ENCODE measurements at places on chromosomes 2 and 18.

- DNase-seq, result no peak
Observed at GRCh38 chr18:71899707-71900472, 644.3 kb downstream of the CBLN2 start.

GRCh38 chr18:13447621-13448334 lies 229.2 kb downstream of the LDLRAD4 start:
- DNase-seq, result no peak

GRCh38 chr2:176574484-176575236 lies 305.4 kb downstream of the MTX2 start:
- DNase-seq, result no peak

DNA sequence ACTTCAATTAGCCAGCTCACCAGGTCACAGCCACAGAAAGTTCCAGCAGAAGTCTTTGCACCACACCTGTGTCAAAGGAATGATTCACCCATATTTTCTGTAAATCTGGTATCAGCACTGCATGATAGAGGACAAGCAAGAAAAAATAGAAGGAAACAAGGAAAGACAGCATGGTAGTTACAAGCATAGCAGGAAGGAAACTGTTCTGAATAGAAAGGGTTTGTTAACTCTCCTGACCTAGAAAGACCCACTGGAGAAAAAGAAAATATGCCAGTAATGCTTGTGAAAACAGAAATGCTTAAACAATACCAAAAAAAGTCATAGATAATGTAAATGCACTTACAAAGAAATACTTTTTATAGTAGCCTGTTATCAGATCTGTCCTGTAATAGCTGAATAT lies 40.8 kb downstream of the SCRN3 start:
- no peak for DNase-seq

DNA sequence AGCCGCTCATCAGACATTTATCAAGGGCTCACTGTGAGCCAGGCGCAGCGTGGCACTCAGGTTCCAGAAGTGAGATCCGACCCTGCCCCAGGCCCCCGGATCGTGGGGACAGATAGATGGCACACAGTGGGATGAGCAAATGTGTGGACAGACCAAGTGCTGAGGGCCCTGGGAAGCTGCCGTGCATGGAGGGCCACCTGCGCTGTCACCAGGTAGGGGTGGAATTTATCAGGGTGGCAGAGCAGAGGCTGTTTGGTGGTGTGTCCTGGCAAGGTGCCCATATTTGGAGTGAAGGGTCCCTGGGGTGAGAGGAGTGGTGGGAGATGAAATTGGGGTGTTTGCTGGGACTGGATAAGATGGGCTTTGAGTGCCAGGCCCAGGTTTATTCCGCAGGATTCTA lies 92.8 kb upstream of the HS6ST1 start:
- no peak for DNase-seq

DNA sequence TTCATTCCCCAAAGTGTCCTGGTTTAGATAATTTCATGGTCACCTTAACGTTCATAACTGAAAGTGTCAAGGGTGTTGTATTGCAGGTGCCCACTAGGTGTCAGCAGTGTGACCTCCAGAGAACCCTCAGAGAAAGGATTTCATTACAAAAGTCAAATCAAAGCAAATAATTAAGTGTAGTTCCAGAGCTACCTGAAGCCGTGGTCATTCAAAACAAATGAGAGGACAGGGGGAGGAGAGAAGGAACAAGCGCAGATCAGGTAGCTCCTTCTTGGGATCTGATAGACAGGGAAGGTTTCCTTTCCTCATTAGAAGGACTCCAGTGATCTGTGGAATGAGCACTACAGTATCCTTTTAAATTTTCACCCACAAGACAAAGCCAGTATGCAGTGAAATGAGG lies at the start of gene SLC9A4:
Gene SLC9A4, plus strand, starts transcription at position 207 of the 400 bp plus-strand sequence. CDS start 534 bp downstream, outside the sequence.
- no peak for DNase-seq

DNA sequence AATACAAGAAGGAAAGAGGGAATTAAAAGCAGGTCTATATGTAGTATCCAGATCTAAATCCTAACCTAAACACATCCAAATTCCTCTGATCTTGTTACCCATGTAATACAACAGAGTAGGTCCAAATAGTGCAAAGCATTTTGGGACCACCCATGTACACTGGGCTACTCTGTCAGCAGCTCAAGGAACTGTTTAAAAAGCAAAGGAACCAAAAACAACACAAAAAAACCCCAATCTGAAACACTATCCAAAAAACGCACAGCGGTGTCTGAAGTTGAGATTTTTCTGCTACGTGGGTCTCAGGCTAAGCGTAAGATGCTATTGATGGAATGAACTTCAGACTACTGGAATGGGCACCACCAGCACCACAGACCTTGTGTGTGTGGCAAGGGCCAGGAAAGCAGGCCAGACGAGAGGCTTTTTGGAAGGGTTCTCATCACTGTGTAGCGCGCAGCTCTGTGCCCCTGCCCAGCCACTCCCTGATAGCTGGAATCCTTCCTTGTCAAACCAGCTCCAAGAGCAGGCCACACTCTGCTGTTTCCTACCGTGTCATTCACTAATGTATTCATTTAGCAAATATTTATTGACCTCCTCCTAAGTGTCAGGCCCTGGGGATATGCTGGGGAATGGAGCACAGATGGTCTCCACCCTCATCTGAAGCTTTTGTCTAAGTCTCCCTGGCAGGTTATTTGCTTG lies 101.4 kb downstream of the COLEC12 start:
- no peak for DNase-seq

- no peak for DNase-seq
Observed at GRCh38 chr2:217790195-217790594, 212.6 kb downstream of the TNS1 start.
